ENCODE measurements at places on chromosomes 4 and X.

DNA sequence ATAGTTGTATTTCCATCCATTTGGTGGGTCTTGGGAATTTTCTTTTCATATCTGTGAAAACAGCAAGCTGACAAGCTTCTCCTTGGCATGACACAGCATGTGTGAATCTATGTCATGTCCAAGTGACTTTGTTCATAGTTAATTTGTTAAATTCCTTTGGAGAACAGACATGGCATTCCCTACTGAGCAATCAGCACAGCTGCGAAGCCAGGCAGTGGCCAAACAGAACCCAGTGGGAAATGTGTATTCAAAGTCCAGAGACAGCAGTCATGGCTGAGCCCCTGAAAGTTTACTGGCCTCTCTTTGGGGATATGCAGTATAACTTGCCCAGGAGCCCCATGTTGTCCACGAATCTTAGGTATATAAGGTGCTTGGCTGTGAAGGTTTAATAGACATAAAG is 474.7 kb downstream of the NKX6-1 start:
- DNase-seq: no peak

- no peak for DNase-seq
Measured at GRCh38 chr4:7105276-7105675, 37.4 kb upstream of the GRPEL1 start.

DNA sequence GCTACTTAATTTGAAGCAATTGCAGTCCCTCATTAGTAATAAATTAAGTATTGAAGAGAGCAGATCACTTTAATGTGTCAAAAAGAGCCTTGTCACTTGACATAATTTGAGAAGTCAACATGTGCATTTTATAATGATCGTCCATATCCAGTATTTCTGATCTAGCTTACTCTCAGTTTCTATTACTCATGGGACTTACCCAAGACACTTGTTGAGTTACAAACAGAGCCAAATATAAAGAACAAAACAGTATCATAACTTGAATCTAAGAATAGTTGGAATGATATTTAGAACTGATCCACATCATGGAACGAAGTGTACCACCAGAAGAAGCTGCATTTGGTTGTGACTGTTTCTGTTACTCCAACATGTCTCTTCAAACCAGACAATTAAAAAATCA is 54.7 kb downstream of the SLITRK4 start:
- no peak for DNase-seq

GRCh38 chr4:145698507-145698906 is 18.6 kb downstream of the C4orf51 start:
- no peak for DNase-seq

DNA sequence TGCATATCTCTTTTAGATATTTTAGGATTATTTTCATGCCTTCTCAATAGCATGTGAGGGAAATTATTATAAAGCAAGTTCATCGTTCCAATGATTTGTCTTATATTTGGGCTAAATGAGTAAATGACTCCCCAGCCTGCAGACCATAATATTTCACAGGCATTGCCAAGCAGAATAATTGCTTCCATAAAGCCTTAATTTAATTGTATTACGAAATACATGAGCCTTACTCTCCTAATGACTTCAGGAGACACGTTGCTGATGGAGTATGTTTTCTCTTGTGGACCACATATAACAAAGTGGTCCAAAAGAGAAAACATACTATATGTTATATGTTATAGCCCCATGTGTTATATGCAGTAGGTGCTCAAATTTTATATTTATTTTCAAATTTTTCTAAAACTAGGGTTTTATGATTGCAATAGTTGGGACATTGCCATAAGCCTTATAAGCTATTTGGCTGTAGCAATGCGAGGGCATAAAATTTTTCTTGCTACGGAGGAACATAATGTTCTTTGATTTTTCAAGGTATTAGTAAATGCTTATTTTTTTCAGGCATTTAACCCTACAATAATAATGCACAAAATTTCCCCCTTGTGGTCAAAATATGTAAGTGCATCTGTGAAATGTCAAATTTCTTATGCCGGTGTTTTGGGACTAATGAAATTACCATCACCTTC is 26.2 kb upstream of the TMPRSS11D start:
- no peak for DNase-seq

DNA sequence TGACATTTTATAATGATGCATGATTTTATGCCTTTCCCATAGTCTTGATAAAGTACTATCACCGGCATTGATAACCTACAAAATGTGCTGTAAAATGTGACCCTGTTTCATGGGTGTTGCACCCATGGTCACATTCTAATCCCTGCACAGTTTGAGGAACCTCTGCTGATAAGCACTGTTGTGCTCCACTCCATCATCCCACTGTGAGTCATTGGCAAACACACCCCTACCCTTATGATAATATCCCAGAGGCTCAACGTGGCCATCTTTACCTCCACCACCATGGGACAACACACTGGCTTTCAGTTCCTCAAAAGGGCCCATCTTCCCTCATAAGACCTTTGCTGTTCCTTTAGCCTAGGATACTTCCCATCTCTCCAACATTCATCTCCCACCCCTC is 32.0 kb upstream of the SGMS2 start:
- no peak for DNase-seq

GRCh38 chr4:130127297-130127696 is 1031.3 kb downstream of the C4orf33 start:
- no peak for DNase-seq

DNA sequence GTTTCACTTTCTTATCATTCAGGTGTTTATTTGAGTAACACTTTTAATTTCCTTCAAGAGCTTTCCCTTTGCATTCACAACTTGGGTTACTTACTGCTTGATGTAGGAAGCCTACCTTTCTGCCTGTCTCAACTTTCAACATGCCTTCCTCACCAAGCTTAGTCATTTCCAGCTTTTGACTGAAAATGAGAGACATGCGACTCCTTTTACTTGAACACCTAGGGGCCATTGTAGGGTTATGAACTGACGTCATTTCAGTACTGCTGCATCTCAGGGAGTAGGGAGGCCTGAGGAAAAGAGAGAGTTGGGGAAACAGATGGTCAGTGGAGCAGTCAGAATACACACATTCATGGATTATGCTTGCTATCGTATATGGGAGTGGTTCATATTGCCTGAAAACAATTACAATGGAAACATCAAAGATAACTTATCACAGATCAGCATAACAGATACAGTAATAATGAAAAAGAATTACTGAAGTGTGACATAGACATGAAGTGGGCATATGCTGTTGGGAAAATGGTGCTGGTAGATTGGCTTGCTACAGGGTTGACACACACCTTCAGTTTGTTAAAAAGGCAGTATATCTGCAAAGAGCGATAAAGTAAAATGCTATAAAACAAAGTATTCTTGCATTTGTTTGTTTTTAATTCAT is 25.7 kb downstream of the USP53 start:
- no peak for DNase-seq

DNA sequence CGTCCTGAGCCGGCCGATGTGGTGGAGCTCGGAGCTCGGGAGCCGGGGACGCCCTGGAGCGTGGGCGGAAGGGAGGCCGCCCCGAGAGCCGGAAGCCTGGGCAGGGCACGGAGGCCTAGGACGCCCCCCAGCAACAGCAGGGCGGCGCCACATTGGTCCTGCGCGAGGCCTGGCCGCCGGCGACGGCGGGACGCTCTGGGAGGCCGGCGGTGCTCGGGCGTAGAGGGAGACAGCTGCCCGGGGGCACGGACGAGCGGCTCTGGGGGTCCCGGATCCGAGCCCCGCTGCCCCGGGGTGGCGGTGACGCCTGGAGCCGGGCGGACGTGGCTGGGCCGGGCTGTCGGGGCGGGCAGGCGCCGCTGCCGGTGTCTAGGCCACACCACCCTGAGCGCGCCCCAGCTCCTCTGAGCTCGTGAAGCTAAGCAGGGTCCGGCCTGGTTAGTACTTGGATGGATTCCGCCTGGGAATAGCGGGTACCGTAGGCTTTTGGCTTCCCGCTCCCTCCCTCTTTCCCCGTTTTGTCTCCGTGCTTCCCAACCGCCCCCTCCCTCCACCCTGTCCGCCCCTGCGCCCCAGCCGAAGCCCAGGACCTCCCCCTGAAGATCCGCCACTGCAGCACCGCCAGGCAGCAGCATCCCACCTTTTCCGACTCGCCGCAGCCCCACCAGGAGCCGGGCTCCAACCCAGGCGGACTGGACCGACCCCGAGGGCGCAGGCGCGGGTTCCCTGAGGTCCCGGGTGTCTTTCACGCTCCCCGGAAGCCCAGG is 12.1 kb downstream of the FRG2 start:
- DNase-seq: no peak

- no peak for DNase-seq
Measured at GRCh38 chrX:72305286-72306084, at the start of gene CITED1. TSS of gene CITED1 (minus strand) at chrX:72305914. CDS start at chrX:72302869, 3,045 bp downstream.

- no peak for DNase-seq
Measured at GRCh38 chr4:100593935-100594334, 76.1 kb upstream of the EMCN start.

- DNase-seq: no peak
Measured at GRCh38 chrX:79336869-79337815, 30.0 kb downstream of the ITM2A start.

- DNase-seq: no peak
Measured at GRCh38 chr4:88752754-88753153, 55.1 kb upstream of the NAP1L5 start.

GRCh38 chrX:154734061-154734781 is 16.7 kb downstream of the GAB3 start:
- no peak for DNase-seq

GRCh38 chr4:111854494-111855087 is 290.7 kb upstream of the FAM241A start:
- DNase-seq: no peak

GRCh38 chr4:24394041-24394440 is 190.3 kb downstream of the DHX15 start:
- DNase-seq: no peak

GRCh38 chr4:898123-898522 is 34.0 kb downstream of the GAK start:
- DNase-seq: no peak

DNA sequence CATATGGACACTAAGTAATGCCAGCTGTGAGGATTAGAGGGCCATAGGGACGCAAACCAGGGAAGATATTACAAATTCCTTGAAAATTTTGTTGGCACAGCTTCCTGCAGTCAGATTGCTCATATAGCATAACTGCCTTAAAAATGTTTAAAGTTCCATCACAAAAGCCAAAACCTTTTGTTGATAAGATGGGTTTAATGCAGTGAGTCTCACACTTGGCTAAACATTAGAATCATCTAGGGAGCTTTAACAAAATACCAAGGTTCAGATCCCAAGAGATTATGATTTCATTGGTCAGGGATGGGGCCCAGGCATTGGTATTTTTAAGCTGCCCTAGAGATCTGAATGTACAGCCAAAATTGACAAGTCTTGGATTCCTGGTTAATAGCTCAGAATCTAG is 376.5 kb upstream of the MAD2L1 start:
- DNase-seq: no peak

DNA sequence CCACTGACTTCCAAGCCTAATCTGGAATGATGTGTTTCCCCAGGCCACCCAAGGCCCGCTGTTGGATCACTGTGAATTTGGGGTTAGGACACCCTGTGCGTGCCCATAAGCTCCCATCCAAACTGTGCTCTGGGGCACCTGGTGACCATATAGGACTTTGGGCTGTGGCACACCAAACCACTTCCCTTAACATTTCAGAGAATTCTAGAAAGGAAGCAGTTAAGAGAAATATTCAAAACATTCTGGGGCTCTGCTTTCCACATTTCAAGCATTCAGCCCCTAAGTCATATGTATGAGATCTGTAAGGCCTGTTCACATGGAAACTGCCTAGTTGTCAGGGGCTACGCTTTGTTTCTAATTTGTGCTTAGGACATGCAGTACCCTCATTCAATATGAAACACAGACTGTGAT is 14.4 kb downstream of the VGLL1 start:
- DNase-seq: no peak

- DNase-seq: no peak
Measured at GRCh38 chr4:140595065-140595464, 26.3 kb upstream of the UCP1 start.

GRCh38 chr4:86970447-86971354 is 35.9 kb downstream of the AFF1 start:
- no peak for DNase-seq

DNA sequence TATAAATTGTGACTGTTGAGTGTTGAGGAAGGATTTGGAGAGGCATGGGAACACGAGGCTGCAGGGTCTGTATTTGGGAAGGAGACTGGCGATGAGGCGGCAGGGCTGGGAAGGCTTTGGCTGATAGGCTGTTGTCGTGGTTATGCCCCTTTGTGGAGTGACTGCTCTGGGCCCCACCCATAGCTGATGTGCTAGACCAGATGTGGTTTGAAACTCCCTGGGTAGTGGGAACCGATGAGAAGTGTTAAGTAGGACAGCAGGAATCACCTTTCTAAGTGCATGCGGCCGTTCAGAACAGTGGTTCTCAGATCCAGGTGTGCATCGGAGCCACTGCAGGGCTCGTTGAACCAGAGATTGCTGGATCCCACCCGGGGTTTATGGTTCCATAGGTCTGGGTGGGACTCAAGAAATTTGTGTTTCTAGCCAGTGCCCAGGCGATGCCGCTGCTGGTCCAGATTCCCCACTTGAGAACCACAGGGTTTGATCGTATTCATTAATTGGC is 42.3 kb downstream of the TBC1D14 start:
- DNase-seq: no peak

- no peak for DNase-seq
Measured at GRCh38 chr4:107718351-107718965, 1.6 kb downstream of the PAPSS1 start.

DNA sequence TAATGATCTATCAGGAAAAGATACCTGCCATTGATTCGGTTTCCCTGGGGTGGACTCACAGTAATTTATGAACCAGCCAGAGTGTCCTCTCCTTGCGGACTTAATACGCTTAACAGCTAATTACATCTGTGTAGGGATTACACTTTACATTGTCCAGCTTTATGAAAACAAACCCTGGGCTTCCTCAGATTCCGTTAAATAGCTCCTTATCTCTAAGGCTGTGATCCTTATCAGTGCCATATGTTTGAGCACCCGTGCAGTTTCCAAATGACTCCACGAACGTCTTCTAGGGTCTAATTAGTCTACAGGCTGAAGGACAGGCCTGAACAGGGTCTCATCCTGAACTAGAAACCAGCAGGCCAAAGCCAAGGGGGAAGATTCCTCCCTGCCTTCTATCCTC is 56.9 kb downstream of the KDR start:
- DNase-seq: no peak

DNA sequence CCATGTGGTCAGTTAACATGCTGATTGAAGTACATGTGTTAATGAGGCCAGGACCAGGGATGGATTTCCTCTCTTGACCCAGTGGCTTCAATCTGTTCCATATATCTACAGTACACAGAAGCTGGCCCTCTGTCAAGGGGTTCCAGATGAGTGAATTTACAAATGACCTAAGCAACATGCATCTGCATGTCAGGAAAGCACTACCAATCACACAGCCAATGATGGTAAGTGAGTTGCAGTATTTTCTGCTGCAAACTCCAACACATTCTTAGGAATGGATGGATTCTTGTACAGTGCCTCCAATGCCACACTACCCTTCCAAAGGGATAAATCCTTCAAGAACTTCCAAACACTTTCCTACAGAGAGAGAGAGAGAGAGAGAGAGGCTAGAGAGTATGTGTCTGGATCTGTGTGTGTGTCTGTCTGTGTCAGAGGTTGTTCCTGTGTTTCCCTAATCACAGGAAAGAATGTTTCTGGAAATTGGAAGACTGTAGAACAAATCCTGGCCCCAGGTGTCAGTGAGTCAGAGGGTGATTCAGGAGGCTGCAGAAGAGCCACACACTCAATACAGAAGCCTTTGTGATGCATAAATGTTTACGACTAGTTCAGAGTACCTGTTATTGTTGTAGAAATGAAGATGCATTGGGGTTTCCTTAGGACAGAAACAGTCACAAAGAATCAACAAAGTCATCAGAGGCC is 107.5 kb downstream of the GUCY2F start:
- DNase-seq: no peak
